Gastrocnemius medialis (tissue), 4 donors: ENCODE measurements at places on chromosomes 11 and 22. TPM values are rescaled to one million over a fixed set of nuclear protein-coding genes. Genes with fewer than 3 reads are reported as not detected.

GRCh38 chr11:46106530-46107407 lies 14.5 kb downstream of the PHF21A start:
- no peak for DNase-seq
- no peak overlapping the region for H3K4me3 ChIP-seq
- H3K36me3 ChIP-seq: no peaks in the 10 kb centered on the region

- no peaks in the 10 kb centered on the region for H3K4me1 ChIP-seq
- no peaks in the 10 kb centered on the region for H3K27me3 ChIP-seq
- no peak overlapping the region for H3K27ac ChIP-seq
- no peak for DNase-seq
- no peaks in the 10 kb centered on the region for H3K36me3 ChIP-seq
- no peak overlapping the region for H3K4me3 ChIP-seq
Measured at GRCh38 chr11:70364178-70364577, 34.2 kb upstream of the CTTN start.

GRCh38 chr11:46826310-46827044 lies 19.6 kb downstream of the CKAP5 start:
- DNase-seq: peak; percentile 85
- H3K4me1 ChIP-seq: peaks cover 53% of the 10 kb centered on the region
- no peaks in the 10 kb centered on the region for H3K36me3 ChIP-seq
- peak overlapping the region; percentile 73 for H3K4me3 ChIP-seq

- H3K27me3 ChIP-seq: no peaks in the 10 kb centered on the region
- H3K36me3 ChIP-seq: no peaks in the 10 kb centered on the region
- no peak for DNase-seq
- peak within 1 kb of the TSS; percentile 59 for H3K27ac ChIP-seq
Measured at GRCh38 chr11:128587415-128587814, at the start of gene ETS1. Gene ETS1, minus strand, starts transcription at chr11:128587558. Its CDS starts 14,428 bp downstream, at chr11:128573130.

DNA sequence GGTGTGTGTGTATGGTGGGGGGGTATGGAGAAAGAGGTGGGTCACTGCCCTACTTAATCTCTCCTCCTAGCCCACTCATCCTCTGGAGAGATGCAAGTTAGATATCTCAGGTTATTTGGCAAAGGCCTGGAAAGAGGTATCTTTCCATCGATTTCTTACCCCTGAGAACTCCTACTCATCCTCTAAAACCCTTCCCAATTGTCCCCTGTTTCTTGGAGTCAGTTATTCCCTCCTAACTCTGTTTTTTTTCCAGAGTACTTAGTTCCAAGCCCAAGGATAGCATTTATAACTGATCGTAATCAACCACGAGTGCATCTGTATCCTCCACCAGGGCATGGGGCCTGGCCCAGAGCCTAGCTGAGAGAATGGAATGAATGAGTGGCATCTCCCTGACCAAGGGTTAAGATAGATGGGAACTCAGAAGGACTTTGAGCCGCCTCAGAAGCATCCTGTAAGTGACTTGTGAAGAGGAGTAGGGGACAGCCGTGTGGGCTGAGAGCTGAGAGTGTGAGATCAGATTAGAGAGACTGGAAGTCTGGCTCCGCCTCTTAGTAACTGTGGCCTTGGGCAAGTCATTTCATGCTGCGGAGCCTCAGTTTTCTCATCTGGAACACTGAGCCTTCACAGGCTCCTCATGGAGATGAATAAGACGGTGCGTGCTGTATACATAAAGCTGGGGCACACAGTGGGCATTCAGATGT lies 16.2 kb downstream of the CD6 start:
- no peaks in the 10 kb centered on the region for H3K36me3 ChIP-seq
- no peak overlapping the region for H3K4me3 ChIP-seq
- DNase-seq: no peak
- H3K27ac ChIP-seq: no peak overlapping the region

- peak overlapping the region; percentile 61 for H3K27ac ChIP-seq
- no peak overlapping the region for H3K4me3 ChIP-seq
- DNase-seq: no peak
- H3K4me1 ChIP-seq: peaks cover 20% of the 10 kb centered on the region
- H3K27me3 ChIP-seq: peaks cover 15% of the 10 kb centered on the region
Measured at GRCh38 chr11:46271875-46272815, 5.3 kb upstream of the CREB3L1 start.

GRCh38 chr11:12963051-12963450 lies 46.1 kb upstream of the RASSF10 start:
- H3K27ac ChIP-seq: no peak overlapping the region
- no peak for DNase-seq
- no peak overlapping the region for H3K4me3 ChIP-seq
- H3K4me1 ChIP-seq: no peaks in the 10 kb centered on the region
- H3K36me3 ChIP-seq: no peaks in the 10 kb centered on the region
- H3K27me3 ChIP-seq: no peaks in the 10 kb centered on the region

GRCh38 chr11:127496165-127496564 lies 495.6 kb upstream of the KIRREL3 start:
- H3K4me1 ChIP-seq: no peaks in the 10 kb centered on the region
- H3K27me3 ChIP-seq: no peaks in the 10 kb centered on the region
- H3K36me3 ChIP-seq: no peaks in the 10 kb centered on the region
- H3K27ac ChIP-seq: no peak overlapping the region
- no peak for DNase-seq

DNA sequence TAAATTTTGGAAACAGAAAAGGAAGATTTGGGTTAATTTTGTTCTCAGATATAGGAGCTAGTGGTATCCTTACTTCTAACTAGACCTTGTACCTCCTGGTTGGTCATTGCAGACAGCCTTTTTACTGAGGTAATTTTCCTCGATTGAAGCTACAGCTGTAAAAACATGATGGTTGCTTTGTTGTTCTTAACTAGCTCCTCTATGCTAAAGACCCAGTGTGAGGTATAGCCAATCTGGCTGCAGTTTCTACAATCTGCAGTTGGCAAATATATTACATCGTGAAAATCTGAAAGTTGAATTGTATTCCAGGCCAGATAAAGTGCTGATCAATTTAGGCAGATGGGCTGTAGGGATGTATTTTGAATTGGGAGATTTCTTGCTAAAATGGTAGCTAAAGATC lies 116.5 kb downstream of the AASDHPPT start:
- H3K27ac ChIP-seq: no peak overlapping the region
- no peaks in the 10 kb centered on the region for H3K4me1 ChIP-seq
- no peak for DNase-seq
- H3K36me3 ChIP-seq: no peaks in the 10 kb centered on the region
- no peak overlapping the region for H3K4me3 ChIP-seq

DNA sequence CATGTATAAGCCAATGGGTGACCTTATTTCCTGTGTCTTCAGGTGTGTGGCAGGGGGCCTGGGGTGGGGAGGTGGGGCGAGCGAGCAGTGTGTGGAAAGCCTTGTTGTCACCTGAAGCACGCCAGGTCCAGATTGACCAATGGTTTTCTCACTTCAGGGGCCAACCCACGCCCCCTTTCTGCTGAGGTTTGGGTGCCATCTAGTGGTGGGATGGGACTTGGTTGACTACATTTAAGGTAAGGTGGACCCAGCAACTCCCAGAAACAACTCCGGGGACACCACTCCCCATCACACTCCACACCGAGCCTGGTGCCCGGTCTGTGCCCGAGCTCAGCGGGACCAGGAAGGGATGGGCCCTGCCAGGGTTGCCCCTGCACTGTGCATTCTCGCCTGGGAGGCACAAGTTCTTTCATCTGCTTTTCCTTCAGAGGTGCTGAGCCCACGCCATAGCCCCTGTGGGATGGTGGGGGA lies 40.0 kb downstream of the TPCN2 start:
- H3K4me3 ChIP-seq: no peak overlapping the region
- no peaks in the 10 kb centered on the region for H3K36me3 ChIP-seq
- peaks cover 2% of the 10 kb centered on the region for H3K4me1 ChIP-seq
- DNase-seq: peak; percentile 47

DNA sequence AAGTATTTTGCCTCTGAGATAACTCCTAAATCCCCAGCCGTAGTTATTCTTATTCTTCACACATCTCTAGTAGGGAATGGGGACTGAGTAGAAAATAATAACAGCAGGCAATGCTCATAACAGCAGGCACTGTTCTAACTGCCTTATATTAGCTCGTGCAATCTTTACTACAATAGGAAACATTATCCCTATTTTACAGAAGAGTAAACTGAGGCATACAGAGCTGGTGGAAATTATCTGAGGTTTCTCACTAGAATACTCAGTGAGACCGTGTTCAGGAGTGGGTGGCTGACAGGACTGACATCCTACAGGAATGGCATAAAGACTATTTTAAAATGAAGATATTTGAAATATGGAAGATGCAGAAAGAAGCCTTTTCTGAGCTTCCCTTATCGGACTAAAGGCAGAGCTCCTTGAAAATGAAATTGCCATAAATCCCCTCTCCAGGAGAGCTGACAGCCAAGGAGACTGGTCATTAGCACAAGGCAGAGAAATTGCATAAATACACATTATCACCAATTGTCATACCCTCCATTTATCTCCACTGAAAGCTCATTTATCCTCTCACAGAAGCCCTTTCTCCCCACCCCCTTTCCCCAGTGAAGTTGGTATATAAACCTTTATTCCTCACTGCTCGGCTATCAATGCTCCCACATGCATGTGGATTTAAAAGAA lies 93.9 kb downstream of the RASSF10 start:
- no peak for DNase-seq
- no peak overlapping the region for H3K4me3 ChIP-seq
- H3K27me3 ChIP-seq: no peaks in the 10 kb centered on the region
- no peak overlapping the region for H3K27ac ChIP-seq
- H3K36me3 ChIP-seq: no peaks in the 10 kb centered on the region

DNA sequence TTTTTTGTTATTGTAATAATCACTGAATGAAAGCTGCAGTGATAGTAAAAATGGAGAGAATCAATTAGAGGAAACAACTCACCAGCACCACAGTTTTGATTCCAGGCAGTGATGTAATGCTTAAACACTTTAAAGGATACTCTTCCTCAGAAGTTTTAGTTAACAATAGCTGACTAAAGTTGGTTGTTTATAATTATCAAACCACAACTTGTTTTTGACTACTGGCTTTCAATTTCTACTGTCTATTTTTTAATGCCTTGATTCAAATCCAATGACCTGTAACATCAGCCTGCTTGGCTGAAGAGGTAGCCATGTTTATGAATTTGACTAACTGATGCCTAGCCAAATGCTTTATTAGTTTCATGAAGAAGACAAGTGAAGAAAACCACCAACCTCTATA lies 18.2 kb upstream of the CASP12 start:
- H3K36me3 ChIP-seq: no peaks in the 10 kb centered on the region
- H3K27ac ChIP-seq: no peak overlapping the region
- H3K27me3 ChIP-seq: no peaks in the 10 kb centered on the region
- DNase-seq: no peak
- H3K4me1 ChIP-seq: peaks cover 16% of the 10 kb centered on the region
- H3K4me3 ChIP-seq: no peak overlapping the region

DNA sequence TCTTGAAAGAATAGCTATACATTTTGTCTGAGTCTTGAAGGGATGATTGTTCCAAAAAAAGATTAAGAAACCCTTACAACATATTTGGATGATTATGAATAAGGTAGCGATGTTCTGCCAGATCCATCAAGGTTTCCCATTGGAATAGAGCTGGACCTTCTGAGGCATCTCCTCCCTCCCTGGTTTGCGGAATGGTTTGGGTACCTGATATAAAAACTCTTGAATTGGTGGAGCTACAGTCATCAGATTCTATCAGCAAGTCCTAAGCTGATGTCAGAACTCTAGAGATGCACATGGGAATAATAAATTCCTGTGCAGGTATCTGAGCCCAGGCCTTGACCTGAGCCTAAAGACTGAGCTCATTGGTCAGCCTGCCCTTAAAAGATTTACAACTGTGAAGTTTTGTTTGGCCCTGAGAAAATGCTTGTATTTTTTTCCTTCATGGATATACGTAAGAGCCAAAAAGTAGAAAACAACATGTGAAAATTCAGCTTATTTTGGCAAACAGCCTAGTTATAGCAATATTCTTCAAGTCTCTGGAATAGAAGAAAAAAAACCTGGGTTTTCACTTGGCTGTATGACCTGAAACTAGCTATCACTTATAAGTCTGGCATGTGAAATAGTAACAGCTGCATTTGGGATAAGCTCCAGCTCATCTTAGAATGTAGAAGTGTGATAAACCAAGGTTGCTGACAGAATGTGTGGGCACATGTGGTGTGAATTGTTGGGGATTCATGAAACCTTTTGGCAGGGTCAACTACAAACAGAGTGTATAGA lies 265.7 kb upstream of the CTSC start:
- no peak overlapping the region for H3K4me3 ChIP-seq
- no peaks in the 10 kb centered on the region for H3K36me3 ChIP-seq

DNA sequence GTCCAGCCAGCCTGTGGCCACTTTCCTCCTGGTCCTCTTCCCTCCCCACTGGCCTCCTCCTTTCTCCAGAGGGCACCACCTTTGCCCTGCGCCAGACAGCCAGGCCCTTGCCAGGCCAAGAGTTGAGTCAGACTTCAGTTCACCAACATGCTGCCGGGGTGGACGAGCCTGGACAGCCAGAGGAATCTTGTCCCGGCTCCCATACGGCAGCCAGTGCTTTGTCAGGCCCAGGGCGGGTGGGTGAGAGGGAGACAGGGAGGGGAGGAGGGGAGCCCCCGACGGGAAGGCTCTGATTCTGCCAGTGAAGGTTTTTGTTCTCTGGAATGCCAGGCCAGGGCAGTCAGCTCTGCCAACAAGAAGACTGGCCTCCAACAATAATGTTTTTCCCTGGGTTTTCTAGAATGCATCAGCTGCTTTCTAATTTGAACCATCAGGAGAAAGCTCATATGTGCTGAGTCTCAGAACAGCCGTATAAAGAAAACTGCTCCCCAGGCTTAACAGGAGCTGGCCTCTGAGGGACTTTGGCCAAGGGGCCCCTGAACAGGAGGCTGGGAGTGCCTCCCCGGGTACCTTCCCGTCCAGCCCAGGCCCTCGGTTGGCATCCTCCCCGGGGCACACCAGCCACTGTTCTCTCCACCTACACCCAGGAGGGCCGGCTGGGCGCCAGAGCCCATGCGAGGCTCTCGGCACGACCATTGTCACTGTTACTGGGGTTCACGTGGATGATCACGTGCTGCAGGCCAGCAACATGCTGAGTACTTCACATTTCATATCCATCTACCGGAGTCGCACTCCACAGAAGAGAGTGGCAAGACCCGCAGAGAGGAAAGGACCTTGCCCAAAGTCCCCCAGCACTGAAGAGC lies 28.6 kb downstream of the LIF start:
- no peak overlapping the region for H3K4me3 ChIP-seq
- H3K27ac ChIP-seq: no peak overlapping the region
- H3K36me3 ChIP-seq: no peaks in the 10 kb centered on the region
- no peaks in the 10 kb centered on the region for H3K27me3 ChIP-seq

- peaks cover 7% of the 10 kb centered on the region for H3K4me1 ChIP-seq
- H3K36me3 ChIP-seq: no peaks in the 10 kb centered on the region
- no peaks in the 10 kb centered on the region for H3K27me3 ChIP-seq
Measured at GRCh38 chr22:23878219-23878618, 16.0 kb upstream of the MIF start.

The IGLL1 gene
- total RNA-seq: not detected

The MYBPC3 gene
- total RNA-seq: not detected

The PHLDB1 gene
- total RNA-seq: 19.7 TPM

The RELT gene
- 37.5 TPM for total RNA-seq

The TYR gene
- not detected for total RNA-seq

The GPHA2 gene
- not detected for total RNA-seq
